ENCODE measurements at places on chromosomes 1 and 21.

DNA sequence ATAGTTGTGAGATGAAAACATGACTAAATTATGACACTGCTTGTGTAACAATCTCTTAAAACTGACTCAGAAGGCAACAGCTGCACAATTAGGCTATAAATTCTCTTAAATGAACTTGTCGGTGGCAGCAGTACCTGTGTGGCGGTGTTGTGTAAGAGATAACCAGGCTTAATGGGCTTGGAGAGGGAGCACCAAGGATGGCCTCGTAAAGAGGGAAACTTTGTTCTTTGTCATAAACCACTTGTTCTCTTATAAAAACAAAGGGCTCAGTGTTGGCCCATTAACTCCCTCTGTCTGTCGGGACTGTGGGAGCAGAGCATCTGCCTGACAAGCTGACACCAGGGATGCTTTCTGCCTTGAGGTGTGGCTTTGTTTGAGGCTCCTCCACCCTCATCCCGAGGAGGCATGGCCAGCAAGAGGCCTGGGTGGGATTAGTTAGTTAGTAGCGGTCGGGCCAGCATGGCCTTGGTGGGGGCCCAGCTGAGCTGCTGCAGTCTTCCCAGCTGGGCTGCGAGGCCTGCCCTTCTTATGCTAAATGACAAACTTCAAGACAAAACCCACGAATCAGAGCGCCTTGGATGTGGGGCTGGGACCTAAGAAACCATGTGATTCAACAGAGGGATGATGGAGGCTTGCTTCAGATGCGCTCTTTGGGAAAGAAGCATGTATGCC lies 171.4 kb downstream of the CAMTA1 start:
- DNase-seq = no peak

GRCh38 chr1:4476394-4476793 lies 178.0 kb upstream of the AJAP1 start:
- no peak for DNase-seq

- no peak for DNase-seq
Measured at GRCh38 chr1:76141929-76142328, 67.4 kb downstream of the ST6GALNAC3 start.

- no peak for DNase-seq
Measured at GRCh38 chr1:84145068-84145467, 997 bp downstream of the PRKACB start.

DNA sequence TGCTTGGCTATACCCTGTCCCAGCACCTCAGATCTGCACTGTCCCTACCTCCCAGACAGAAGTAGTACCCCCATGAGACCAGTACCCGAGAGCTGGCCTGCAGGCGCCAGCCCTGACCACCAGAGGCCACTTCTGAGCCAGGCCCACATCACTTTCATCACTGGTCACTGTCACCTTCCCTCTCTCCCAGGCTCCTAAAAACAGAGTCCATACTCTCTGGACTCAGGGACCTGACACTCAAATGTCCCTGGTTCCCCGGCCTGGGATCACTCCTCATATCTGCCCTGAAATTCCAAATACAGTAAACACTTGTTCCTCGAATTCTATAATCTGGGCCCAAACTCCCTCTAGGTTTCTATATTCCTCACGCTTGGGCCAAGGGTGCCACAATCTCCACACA lies 18.7 kb downstream of the TMEM53 start:
- no peak for DNase-seq

GRCh38 chr1:11537854-11538591 lies 59.1 kb downstream of the DISP3 start:
- no peak for DNase-seq

All from stimulated activated naive B cell treated with anti-CD40 and anti-IgM and Interleukin-4, amounts not matched to agents 10 μg/mL and 1 μg/mL and 100 μg/mL, for 72 hours (primary cell).